ENCODE measurements at places on chromosomes 6 and 20.

- no peak for DNase-seq
These were observed 1587.4 kb downstream of the GRIK2 start for GRCh38 chr6:102980951-102981350.

- DNase-seq = no peak
These were observed 34.6 kb downstream of the JAG1 start for GRCh38 chr20:10639077-10639736.

GRCh38 chr20:58194175-58194791 lies 34.2 kb downstream of the ANKRD60 start:
- no peak for DNase-seq

DNA sequence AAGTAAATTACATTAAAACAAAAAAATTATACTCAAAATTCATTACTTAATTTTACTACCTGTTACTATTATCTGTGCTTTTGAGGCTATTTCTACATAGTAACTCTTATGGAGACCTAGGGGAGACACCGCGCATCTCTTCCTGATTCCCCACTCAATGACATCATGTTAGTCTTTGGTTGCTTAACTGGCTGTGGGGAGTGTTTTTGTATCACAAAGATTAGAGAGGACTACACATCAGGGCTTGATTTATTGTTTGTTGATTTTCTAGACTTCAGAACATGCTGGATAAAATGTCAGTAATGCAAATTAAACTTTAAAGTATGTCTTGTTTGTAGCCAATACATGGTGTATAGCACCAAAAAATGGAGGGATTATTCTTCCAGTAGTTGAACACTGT lies 26.0 kb downstream of the SLC2A10 start:
- no peak for DNase-seq

Measured in stimulated activated CD4-positive, alpha-beta T cell treated with anti-CD3 and anti-CD28 coated beads, TNF-alpha, amount 100 ng/mL, for 24 hours (primary cell).